Activated naive CD4-positive, alpha-beta T cell treated with anti-CD3 and anti-CD28 coated beads, Interleukin-2, amount 10 ng/mL, durations not matched to agents 5 hours and 36 hours (primary cell): ENCODE measurements at places on chromosomes 12 and 14. TPM values are rescaled to one million over a fixed set of nuclear protein-coding genes. Genes with fewer than 3 reads are reported as not detected.

The KCNC2 gene
- total RNA-seq: not detected

The OR6C2 gene
- total RNA-seq: not detected

The ALKBH2 gene
- total RNA-seq: 12.8 TPM

The NOVA1 gene
- total RNA-seq: not detected

The LRRK2 gene
- total RNA-seq: not detected

The SLC25A21 gene
- not detected for total RNA-seq

The LRP6 gene
- 2.3 TPM for total RNA-seq

The OAS2 gene
- total RNA-seq: 126 TPM

The SIX1 gene
- total RNA-seq: not detected

The MIP gene
- not detected for total RNA-seq

The OR4E1 gene
- not detected for total RNA-seq

The COX14 gene
- 50.9 TPM for total RNA-seq
